ENCODE measurements at places on chromosomes 7 and 10. TPM values are rescaled to one million over a fixed set of nuclear protein-coding genes. Genes with fewer than 3 reads are reported as not detected.

The PLA2G12B gene
- total RNA-seq: not detected

The SPAM1 gene
- total RNA-seq: not detected

The GSTO2 gene
- total RNA-seq: 1.8 TPM

The C10orf90 gene
- total RNA-seq: not detected

The GALNT17 gene
- total RNA-seq: not detected

The TAC1 gene
- total RNA-seq: not detected

The ATAD1 gene
- total RNA-seq: 38.5 TPM

The ASZ1 gene
- not detected for total RNA-seq

The KLF14 gene
- not detected for total RNA-seq

The FGL2 gene
- 4.2 TPM for total RNA-seq

The SPDYE5 gene
- total RNA-seq: not detected

The GBX1 gene
- not detected for total RNA-seq

The TMEM225B gene
- total RNA-seq: 1.3 TPM

The MMP21 gene
- total RNA-seq: not detected

The PTN gene
- not detected for total RNA-seq

The SERPINE1 gene
- 0.28 TPM for total RNA-seq

The TFPI2 gene
- not detected for total RNA-seq

The ANKRD30A gene
- total RNA-seq: not detected

The MBL2 gene
- not detected for total RNA-seq

The ENTPD1 gene
- total RNA-seq: 29.7 TPM

The ARL4A gene
- 19.8 TPM for total RNA-seq

The HOXA7 gene
- not detected for total RNA-seq

The SAP25 gene
- 30.0 TPM for total RNA-seq

The WIPF3 gene
- total RNA-seq: not detected

The POLR3A gene
- 16.6 TPM for total RNA-seq

The KCNH2 gene
- total RNA-seq: 0.15 TPM

The TMEM72 gene
- not detected for total RNA-seq

The PRSS37 gene
- total RNA-seq: not detected

The GRID1 gene
- not detected for total RNA-seq

The EBF3 gene
- not detected for total RNA-seq

The LHPP gene
- 17.6 TPM for total RNA-seq

The TCERG1L gene
- total RNA-seq: not detected

The FEZF1 gene
- not detected for total RNA-seq

The DENND2A gene
- total RNA-seq: not detected

The HOGA1 gene
- total RNA-seq: not detected

The GFRA1 gene
- not detected for total RNA-seq

The ARHGEF35 gene
- 6.2 TPM for total RNA-seq

The HOXA3 gene
- total RNA-seq: not detected

The AKR1C8 gene
- 1.5 TPM for total RNA-seq

The ABI1 gene
- total RNA-seq: 78.4 TPM

The OPN4 gene
- total RNA-seq: not detected

The C10orf53 gene
- not detected for total RNA-seq

The CYP2C19 gene
- total RNA-seq: 0.13 TPM

The NDUFB2 gene
- 156 TPM for total RNA-seq

The ELMO1 gene
- total RNA-seq: 100 TPM
